MG63 (cell line): ENCODE measurements at places on chromosomes 4 and X. TPM values are rescaled to one million over a fixed set of nuclear protein-coding genes. Genes with fewer than 3 reads are reported as not detected.

DNA sequence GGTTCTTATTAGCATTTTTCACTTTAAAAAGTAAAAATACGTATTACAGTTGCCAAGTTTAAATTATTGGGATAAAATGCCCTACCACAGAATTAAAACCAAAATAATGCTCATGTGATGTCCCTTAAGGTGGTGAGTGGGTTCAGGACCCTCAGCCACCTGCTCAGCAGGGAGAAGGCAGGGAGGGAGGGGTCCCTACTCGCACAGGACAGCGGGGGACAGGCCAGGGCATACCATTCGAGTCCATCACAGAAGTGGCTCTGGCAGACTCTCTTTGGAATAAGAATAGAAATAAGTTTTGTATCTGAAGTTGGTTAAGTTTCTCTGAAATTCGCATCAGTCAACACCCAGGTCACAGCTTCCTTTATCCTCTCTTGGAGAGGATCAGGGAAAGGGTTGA, 37.7 kb downstream of the NOP14 start:
- no peak for DNase-seq

DNA sequence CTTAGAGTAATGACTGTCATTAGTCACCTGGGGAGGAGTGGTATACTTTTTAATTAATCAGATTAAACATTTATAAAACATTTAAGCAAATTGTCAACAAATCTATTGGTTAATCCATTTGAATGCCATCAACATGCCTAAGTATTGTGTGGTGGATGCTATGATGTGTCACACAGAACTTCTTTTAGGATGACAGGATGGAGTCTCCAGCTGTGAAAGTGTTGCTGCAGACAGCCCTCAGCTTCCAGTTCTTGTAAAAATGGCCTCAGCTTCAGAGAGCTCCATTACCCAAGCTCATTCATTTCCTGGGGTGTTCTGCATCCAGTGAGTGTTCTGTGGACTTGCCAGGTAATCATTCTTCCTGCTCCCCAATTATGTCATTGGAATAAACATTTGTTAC, 74.3 kb upstream of the CLNK start:
- no peak for DNase-seq

GRCh38 chr4:24705016-24705753, 90.2 kb upstream of the SOD3 start:
- no peak for DNase-seq

DNA sequence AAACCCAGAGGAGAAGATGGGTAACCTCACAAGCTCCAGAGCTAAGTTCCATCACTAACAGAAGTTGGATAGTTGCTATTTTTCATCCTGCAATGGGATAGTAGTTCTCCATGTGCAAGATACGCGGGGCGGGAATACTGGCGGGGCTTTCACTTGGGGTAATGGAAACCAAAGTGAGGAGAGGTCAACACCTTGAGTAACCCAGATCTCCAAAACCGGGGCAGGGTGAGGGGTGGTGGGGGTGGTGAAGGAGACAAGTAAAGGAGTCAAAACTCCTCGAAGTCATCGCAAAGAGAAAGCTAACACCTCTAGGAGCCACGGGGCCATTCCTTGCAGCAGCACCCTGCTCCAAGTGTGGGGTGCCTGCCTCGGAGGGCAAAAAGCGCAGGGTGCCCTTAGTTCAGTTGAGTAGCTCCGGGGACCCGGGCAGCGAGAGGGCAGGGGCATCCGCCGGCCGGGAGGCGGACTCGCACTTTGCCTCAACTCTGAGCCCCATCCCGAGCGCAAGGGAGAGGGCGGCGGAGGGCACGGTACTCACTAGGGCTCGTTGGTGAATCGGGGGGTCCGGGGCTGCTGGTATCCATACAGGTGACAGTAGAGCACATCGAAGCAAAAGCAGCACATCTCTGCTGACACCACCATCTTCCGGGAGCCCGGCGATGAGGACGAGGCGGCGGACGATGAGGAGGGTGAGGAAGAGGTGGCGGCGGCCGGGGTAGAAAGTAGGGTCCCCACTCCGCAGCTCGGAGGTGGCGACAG, 645 bp downstream of the AMMECR1 start:
- DNase-seq = peak; percentile 21

DNA sequence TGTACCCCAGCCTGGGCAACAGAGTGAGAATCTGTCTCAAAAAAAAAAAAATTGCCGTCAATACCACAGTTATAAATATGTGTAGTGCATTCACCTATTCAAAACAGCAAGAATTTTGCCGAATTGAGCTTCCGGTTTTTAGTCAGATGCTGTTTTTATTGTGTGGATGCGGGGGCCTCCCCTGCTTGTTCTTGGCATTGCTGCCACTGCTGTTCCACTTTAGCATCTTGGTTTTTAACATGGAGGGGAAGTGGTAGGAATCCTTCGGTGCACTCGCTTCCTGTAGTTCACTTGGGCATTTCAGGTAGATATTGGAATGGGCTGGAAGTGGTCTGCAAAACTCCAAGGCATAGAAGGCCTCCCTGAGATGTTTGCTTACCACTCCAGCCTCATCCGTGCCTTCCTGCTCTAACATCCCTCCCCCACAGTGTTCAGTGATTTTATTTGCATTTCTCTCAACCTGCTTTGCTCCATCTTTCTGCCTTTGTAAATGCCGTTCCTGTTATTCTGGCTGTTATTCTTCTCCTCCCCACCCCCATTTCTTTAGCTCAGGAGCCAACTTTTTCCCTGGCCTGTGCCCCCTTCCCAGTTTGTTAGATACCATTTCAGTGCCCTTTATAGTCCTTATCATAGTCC, 25.5 kb downstream of the MOB1B start:
- no peak for DNase-seq

DNA sequence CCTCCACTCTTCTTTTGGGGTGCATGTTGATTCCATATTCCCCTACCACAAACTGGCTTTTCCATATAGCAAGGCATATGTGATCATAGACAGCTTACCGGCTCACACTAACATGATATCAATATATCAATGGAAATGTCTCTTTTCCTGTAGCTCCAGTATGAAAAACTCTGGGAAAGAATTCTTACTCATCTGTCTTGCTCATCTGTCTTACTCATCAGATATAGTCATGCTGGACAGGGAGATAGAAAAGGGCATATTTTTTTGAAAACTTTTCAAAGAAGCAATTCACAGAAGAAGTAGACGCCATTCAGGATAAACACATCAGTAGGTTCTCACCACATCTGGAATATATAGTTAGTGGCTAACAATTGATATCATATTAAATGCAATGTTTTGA, 794.7 kb downstream of the RAB28 start:
- no peak for DNase-seq

DNA sequence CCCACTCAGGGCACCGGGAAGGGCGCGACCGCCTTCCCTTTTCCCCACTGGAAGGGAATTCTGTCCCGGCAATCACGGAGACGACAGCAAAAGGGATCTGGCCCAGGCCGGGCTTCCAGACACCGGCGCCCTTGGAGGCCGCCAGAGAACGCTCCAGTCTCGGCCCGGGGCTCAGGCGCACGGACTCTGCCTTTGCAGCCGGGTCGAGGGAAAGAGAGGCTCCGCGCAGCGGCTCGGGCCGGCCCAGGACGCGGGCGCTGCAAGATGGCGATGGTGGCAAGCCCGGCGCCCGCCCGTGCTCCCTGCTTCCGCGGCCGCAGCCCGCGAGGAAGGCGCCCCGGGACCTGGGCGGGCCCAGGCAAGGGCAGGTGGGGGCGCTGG, 1.1 kb downstream of the CTBP1 start:
- no peak for DNase-seq

GRCh38 chrX:12685541-12685940, 105.7 kb upstream of the PRPS2 start:
- no peak for DNase-seq

GRCh38 chr4:183722731-183723560, 63.9 kb downstream of the TRAPPC11 start:
- DNase-seq = peak; percentile 66

- no peak for DNase-seq
Observed at GRCh38 chrX:137313627-137314026, 252.3 kb upstream of the ZIC3 start.

- DNase-seq = no peak
Observed at GRCh38 chr4:106982711-106983211, 53.4 kb downstream of the DKK2 start.

DNA sequence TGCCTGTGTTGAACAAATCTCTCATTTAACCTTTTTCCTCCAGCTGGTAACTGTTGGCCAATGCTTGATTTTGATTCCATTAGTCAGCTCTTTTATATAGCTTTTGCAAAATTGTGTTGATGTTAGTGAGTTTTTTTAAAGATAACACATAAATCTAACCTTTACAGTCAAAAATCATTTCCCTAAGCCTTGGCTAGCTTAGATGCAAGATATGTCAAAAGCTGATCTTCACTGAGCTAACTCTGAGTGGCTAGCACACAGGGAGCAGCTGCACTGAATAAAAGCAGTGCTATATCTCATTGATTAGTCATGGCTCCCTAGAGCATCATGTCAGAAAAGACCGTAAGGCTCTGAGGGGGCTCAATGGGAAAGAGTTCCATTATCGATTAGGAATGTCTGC, 78.7 kb downstream of the PPARGC1A start:
- DNase-seq = no peak

DNA sequence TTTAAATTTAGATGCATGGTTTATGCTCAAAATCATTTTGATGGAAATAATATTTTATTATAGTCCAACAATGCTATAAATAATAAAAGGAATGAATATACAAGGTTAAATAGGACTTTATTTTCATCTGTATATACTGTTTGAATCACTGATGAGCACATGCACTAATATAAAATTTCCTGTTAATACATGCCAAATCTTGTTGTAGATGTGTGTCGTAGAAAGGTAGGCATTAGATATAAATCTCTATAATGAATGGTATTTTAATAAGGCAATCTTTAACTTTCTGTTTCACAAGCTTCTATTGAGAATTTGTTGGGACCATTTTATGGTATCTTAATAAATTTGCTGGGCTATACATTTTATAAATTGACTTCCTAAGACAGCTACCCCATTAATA, 868.8 kb downstream of the CCSER1 start:
- DNase-seq = no peak

DNA sequence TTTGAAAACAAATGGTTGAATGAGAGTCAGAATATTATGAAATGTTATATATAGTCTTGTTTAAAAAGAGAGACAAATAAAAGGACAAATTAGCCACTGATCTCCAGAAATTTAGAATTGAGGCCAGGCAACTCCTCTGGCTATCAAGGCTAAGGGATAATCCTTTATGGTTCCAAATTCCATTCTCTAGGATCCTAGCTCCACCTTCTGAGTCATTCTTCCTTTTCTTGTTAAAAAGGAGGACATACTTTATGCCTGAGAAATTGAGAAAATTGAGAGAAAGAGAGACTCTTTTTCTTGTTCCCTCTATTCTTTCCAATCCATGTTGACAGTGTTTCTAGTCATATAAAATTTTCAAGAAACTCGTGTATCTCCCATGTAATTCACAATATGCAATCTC, 1299.5 kb downstream of the FSTL5 start:
- DNase-seq = no peak

DNA sequence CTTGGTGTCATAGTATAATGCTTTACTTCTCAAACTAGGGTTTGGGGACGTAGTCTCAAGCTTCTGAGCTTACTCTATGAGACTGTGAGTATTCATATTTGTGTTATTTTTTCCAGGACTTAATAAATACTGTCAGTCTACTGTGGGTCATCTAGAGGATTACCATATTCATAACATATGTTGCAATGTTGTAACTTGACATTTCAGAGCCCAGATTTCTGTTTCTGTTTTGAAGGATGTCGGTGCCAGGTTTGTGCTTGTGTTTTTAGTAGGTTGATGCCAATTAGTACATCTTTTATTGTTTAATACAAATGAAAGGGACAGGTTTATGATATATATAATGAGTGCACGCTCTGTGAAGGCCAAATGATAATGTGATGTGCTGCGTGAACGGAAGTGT, 69.6 kb downstream of the SPANXN4 start:
- no peak for DNase-seq

GRCh38 chr4:70759126-70759525, 37.4 kb downstream of the RUFY3 start:
- no peak for DNase-seq

DNA sequence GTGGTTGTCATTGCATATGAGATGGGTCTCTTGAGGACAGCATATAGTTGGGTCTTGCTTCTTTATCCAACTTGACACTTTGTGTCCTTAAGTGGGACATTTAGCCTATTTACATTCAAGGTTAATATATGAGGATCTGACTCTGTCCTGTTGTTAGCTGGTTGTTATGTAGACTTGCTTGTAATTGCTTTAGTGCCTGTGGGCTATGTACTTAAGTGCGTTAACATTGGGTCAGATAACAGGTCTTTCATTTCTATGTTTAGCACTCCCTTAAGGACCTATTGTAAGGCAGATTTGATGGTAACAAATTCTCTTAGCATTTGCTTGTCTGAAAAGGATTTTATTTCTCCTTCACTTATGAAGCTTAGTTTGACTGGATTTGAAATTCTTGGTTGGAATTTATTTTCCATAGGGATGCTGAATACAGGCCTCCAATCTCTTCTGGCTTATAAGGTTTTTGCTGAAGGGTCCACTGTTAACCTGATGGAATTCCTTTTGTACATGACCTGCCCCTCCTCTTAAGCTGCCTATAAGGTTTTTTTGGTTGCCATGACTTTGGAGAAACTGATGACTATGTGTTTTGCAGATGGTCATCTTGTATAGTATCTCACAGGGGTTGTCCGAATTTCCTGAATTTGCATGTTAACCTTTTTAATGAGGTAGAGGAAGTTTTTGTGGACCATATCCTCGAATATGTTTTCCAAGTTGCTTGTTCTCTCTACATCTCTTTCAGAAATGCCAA, 162.0 kb downstream of the NKX6-1 start:
- DNase-seq = no peak

DNA sequence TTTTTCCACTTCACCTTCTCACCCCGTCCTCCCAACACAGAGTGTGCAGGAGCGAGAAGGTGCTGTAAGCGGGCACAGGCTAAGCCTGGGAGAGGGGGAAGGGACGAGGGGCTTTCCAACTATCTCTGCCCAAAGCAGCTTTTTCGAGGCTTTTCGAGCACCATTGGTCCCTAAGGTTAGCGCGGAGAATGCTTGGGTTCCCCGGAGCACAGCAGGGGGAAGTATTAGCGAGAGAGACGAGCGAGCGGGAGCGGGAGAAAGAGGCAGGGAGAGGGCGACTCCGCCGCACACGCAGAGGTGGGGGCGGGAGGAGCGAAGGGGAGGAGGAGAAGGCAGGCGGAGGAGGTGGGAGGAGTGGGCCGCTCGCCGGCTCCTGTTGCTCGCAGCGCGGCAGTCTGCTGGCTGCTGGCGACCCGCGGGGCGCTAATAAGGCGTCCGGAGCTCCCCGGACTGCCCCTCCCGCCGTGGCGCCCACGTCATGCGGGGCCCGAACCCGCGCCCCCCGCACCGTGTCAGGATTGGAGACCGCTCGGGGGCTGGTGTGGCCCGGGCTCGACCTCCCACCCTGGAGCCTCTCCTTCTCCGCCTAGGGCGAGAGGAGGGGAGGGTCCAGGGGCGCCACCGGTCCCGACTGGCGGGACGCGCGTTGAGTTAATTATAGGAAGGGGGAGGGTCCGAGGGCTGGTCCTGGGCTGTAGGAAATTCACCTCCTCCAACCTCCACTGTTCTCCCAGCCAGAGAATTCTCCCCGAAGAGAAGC, at the start of gene ADAMTS3:
ADAMTS3 (minus strand) TSS at position 263 of the 760 bp plus-strand sequence. CDS start 459 bp downstream, outside the sequence.
- peak; percentile 82 for DNase-seq

GRCh38 chr4:105092768-105093167, 53.9 kb upstream of the TET2 start:
- no peak for DNase-seq

GRCh38 chrX:120213438-120214265, 37.0 kb upstream of the ZBTB33 start:
- DNase-seq = peak; percentile 14

The GPM6B gene
- 0.16 TPM in 1 of 2 replicates, not detected in the other for total RNA-seq

The CC2D2A gene
- total RNA-seq = 1.2 and 1.8 TPM in 2 replicates

The ANAPC10 gene
- 44.1 and 86.7 TPM in 2 replicates for total RNA-seq

The AADAT gene
- 2.1 and 2.6 TPM in 2 replicates for total RNA-seq

The ERCC6L gene
- total RNA-seq = 4.3 and 6.2 TPM in 2 replicates

The ADH1A gene
- total RNA-seq = not detected in 2 replicates
